ENCODE measurements at places on chromosomes 16 and 17.

- no peak for DNase-seq
Observed at GRCh38 chr17:15269780-15270089, 4.6 kb upstream of the PMP22 start.

- DNase-seq = peak; percentile 61
Observed at GRCh38 chr17:46818316-46818928, at the start of gene WNT3. WNT3 (minus strand) TSS chr17:46818692; CDS start chr17:46818597, 95 bp downstream.

DNA sequence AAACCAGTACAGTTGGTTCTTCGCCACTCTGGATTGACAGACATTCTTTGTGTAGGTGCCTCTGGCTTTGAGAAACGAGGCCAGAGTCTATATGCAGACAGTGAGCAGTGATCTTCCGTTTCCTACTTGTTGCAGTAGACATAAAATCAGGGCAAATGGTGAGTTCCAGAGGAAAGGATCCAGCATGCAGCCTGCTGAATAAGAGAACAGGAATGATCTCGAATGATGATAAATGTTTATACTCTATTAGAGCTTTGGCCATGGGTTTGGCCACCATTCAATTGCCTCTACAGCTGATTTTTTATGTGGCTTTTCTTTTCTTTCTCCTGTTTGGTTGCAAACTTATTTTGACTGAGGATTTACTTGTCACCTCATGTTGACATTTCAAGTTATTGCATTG lies 286.7 kb downstream of the IRX3 start:
- DNase-seq = no peak

GRCh38 chr16:56609463-56609921 lies 1.1 kb downstream of the MT2A start:
- peak; percentile 59 for DNase-seq

DNA sequence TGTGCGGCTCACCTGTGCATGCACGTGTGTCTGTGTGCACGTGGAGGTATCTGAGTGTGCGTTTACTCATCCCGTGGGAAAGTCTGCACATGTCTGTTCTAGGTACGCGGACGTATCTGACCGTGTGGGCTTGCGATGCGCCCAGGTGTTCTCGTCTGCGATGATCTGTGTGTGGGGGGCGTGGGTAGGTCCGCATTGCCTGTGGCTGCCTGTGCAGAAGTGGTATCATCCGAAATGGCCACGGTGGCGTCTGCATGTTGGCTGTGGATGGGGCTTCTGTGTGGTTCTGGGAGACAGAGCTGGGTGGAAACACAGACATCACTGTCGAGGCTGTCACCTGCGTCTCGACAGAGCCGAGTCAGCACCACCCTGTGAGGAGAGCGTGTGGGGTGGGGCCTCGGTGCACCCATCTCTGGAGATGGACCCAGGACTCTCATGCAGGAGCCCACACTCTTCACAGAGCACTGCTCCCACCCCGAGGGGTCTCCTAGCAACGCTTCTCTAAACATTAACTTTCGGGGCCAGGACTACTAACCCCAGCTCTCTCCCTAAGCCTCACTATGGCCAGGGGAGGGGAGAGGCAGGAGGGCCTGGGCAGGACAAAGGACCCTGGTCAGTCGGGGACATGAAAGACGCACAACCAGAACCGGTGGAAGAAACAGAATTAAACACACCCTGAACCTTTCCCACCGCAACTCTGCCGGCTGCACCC lies 8.4 kb downstream of the DPEP1 start:
- DNase-seq = no peak

- DNase-seq = no peak
Observed at GRCh38 chr16:12881182-12881581, 20.2 kb upstream of the SHISA9 start.

- no peak for DNase-seq
Observed at GRCh38 chr17:28381141-28381825, 9.8 kb downstream of the SARM1 start.

- DNase-seq = no peak
Observed at GRCh38 chr17:36777118-36777517, 160.2 kb upstream of the LHX1 start.

- no peak for DNase-seq
Observed at GRCh38 chr16:68128577-68129305, 43.6 kb downstream of the NFATC3 start.

DNA sequence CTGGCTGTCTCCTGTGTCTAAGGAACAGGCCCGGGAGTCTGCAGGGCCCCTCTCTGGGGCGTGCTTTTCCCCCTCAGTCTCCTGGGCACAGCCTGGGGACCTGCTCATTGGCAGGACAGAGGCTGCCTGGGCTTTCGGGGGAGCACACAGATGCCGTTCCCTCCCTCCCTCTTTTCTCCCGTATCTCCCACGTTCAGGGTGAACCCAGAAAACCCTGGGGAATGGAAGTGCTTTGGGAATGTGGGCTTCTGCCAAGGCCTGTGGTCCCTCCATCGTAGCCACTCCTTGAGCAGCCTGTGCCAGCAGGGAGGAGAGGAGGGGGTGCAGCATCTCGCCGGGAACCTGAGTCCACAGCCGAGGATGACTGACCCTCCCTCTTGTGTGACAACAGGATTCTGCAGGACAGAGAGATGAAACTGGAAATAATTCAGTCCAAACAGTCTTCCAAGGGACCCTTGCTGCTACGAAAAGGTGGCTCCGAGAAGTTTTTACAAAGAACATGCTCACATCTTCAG lies 52.0 kb downstream of the RNF213 start:
- DNase-seq = no peak

DNA sequence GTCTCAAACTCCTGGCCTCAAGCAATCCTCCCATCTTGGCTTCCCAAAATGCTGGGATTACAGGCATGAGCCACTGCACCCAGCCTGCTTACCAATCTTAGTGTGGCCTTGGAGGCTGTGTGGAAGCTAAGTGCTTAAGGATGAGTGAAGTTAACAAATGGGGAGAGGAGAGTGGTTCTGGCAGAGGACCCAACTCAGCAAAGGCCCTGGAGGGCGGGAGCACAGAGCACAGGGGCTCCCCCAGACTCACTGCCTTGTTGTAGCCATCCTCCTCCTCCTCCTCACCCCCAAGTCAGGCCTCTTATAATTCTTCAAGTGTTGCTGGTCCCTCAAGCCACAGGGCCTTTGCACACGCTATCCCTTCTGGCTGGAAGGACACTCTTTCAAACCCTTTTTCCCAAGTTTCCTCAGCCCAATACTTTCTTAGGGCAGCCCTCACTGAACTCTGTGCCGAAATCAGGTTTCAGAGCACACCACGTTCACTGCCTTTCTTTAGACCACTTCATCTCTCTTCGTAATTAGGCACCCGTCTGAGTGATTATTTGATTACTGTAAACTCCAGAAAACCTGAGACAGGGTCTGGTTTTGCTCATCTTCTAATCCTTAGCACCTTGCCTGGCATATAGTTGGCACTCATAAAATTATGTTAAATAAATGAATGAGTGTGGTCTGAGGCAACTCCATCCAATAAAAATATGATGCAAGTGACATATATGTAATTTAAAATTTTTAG lies 23.4 kb downstream of the NGFR start:
- DNase-seq = no peak

GRCh38 chr17:10264051-10264450 lies 65.6 kb upstream of the GAS7 start:
- no peak for DNase-seq

GRCh38 chr17:57372156-57372555 lies 115.8 kb downstream of the MSI2 start:
- no peak for DNase-seq

- DNase-seq = peak; percentile 79
Observed at GRCh38 chr17:79991140-79991923, 44.3 kb downstream of the TBC1D16 start.

GRCh38 chr17:69853541-69854224 lies 221.3 kb upstream of the KCNJ16 start:
- DNase-seq = no peak

DNA sequence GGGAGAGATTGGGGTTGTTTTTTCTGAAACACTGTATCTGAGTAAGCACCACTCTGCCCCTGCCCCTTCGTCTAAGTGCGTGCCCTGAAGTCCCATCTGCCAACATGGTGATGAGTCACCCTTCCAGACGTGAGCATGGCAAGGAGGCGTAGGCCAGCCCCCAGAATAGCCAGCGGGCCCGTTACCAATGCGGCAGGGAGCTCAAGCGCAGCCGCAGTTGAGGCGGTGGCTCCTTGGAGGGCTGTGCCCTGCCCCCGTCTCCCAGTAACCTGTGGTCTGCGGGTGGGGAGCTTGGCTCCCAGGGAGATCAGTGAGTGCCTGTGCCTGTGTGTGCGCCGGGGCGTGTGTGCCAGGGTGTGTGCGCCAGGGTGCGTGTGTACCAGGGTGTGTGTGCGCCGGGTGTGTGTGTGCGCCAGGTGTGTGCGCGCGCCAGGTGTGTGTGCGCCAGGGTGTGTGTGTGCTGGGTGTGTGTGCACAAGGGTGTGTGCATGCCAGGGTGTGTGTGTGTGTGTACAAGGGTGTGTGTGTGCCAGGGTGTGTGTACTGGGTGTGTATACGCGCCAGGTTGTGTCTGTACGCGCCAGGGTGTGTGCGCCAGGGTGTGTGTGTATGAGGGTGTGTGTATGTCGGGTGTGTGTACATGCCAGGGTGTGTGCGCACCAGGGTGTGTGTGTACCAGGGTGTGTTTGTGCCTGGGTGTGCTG lies 98.6 kb upstream of the CHMP6 start:
- DNase-seq = peak; percentile 62
